Vagina (tissue), 2 donors: ENCODE measurements at places on chromosomes 7 and 10. TPM values are rescaled to one million over a fixed set of nuclear protein-coding genes. Genes with fewer than 3 reads are reported as not detected.

DNA sequence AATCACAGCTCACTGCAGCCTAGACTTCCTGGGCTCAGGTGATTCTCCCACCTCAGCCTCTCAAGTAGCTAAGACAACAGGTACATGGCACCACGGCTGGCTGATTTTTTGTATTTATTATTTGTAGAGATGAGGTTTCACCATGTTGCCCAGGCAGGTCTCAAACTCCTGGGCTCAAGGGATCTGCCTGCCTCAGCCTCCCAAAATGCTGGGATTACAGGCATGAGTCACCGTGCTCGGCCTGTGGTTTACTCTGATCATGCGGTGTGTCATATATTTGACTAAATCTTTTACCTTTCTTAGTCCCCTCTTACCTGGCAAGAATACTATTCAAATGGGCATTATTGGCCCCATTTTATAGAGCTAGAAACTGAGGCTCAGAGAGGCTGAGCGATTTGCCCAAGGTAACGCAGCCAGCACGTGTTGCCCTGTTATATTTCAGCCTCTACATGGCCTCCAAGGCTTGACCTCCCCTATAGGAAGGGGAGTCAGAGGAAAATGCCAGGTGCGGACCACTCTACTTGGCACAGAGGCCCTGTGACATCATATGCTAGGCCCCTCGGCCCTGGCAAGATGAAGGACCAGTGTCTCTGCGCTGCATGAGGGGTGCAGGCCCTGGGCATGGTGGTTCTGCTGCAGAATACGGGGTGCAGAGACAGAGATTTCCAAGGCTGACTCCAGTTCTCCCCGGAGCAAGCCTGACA is 8.2 kb downstream of the ZCCHC24 start:
- DNase-seq, result no peak

- DNase-seq, result no peak
Measured at GRCh38 chr10:58851606-58852005, 324.8 kb upstream of the PHYHIPL start.

DNA sequence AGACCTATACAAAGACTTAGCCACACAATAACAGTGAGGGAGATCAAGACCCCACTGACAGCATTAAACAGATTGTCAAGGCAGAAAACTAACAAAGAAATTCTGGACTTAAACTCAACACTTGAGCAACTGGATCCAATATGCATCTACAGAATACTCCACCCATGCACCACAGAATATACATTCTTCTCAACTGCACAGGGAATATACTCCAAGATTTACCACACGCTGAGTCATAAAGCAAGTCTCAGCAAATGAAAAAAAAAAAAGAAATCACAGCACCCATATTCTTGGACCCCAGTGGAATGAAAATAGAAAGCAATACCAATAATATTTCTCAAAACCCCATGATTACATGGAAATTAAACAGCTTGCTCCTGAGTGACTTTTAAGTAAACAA is 680.2 kb downstream of the PCDH15 start:
- no peak for DNase-seq

DNA sequence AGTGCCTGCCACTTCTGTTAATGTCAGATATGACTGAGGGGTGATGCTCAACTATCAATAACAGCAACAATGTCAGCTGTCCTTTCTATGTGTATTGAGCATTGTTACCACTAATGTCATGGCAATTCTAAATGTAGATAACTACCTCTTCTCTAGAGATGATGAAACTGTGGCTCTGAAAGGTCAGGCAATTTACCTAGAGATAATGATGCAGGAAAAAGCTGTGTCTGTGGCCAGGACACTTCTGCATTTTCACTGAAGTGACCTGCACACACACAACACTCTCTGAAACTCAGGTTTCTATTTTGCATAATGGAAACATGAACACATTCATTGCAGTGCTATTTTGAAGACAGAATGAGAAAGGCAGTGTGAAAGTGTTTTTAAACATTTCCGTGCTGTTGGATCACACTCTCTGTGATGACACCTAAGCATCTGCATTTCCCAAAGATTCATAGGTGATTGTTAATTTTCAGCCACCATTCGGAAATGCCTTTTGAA is 148.2 kb downstream of the KCND2 start:
- no peak for DNase-seq

NPTX2 gene
- 13.0 TPM for total RNA-seq

GRCh38 chr10:71388583-71389310 is 8.0 kb upstream of the CDH23 start:
- no peak for DNase-seq

- DNase-seq, result no peak
Measured at GRCh38 chr10:14186245-14186644, 144.5 kb downstream of the FRMD4A start.

OPALIN gene
- total RNA-seq, result not detected

DNA sequence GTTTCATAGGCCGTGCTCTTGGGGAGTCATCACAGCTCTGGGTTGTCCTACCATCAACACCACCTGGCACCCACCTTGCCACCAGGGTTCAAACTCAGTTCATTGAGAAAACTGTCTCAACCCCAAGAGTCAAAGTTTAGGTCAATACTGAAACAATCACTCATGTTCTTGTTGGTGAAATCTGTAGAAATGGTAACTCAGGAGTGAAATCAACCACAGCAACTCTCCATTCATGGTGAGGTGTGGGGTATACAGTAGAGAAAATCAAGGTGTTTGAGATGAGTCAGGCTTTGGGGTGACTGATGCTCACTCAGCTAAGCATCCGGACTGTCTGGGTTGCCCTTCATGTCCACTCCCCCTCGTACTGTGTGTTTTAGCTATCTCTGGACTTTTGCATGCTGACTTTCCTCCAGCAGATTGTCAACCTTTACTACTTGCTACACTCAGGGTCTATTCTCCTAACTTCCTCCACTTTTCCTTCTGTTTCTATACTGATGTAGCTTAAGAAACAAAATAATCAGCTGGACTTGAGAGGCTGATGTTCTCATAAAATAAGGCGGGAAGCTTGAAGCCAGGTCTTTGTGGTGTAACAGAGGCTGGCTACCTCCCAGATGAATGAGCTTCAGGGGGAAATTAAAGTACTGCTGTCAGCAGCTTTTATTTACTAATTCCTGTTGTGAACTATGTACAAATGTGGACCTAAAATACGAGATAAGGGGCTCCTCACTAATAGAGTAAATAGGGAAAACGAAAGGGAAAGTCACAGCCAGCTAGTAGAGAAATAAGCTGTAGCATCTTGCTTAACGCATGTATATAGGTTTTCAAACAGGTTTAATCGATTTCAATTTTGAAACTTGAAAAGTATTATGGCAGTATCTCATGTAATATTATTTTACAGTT is 173.6 kb upstream of the AKR1E2 start:
- DNase-seq, result no peak

C10orf105 gene
- total RNA-seq, result 0.49 TPM

NME8 gene
- total RNA-seq, result not detected

VSIR gene
- 96.5 TPM for total RNA-seq

DNA sequence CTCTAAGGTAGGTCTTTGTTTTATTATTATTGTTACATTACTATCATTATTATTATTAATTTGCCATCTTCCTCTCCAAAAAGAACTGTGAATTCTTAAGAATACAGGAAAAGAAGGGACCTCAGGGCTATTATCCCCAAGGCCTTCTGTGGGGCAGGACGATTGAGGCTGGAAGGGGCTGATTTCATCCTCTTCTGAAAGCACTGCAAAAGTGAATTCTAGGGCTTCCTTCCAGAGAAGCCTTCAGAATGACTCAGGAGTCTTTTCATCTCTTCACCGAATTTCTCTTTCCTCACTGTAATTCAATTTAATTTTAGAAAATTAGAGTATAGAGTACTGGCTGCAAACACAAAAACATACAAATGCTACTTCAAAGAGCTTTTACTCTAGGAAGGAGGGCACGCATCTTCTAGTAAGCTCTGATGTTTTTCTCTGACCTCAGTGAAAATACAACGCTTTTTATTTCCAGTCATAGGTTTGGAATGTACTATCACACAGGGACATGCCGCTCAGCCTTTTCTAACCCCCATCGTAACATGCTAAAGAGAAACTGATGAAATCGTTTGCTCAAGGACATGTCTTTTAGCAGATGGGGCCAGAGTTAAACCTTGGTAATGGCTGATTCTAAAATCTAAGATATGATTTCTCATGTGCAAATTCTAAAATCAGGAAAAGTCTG is 280.2 kb upstream of the PITRM1 start:
- DNase-seq, result no peak

DNA sequence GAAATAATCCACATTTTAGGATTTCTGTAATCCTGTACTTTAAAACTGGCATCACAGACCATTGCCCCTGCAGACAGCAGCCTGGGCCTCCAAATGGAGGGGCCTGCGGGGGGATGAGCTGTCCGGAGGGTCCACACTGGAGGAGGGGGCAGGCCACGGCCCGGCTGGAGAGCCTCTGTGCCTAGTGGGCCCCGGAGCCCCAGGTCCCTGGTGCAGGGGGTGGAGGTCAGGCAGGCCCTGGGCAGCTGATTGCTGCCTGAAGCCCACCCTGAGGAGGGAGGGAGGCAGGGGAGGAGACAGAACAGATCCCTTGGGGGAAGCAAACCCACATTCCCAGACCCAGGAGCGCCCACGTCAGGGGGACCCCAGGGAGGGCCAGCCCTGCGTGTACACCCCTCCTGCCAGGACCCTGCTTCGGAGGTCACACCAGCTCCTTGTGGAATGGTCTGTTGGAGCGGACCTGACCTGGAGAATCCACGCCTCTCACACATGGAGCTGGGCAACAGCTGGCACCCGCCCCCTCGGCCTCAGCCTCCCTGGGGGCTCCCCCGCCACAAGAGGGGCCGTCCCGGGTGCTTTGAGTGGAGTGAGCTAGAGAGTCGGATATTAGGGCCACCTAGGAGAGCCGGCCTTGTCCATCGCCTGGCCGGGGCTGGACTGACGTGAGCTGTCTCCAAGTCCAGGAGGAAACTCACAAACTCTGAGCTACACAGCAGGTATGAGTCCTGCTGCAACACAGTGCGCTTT is 12.2 kb upstream of the FAM20C start:
- no peak for DNase-seq

ADGRA1 gene
- total RNA-seq, result 0.49 TPM

- no peak for DNase-seq
Measured at GRCh38 chr10:3045471-3046209, 21.7 kb upstream of the PFKP start.

TACC2 gene
- total RNA-seq, result 76.4 TPM

DNA sequence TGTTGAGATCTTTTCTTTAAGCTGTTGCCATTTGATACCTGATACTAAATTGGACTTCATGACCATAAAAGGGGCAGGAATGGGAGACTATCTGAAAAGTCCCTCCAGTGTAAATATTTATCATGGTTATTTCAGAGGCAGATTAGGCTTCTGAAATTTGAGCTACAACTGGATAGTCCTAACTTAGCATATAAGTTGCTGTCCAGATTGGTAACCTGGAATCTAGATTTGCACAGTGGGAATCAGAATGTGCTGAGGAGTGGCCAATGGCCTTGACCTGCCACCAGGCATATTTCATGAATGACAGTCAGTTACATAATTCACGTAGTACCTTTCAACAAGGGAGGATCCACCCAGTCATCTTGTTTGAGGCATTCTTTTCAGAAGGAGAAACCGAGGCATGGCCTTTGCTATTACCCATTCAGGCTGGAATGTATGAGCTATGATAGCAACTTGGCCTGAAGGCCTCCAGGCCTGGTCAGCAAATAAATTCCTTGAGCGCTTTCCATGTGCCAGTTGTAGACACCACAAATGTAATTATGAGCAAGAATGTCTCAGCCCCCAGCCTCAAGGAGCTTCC is 80.0 kb downstream of the EEPD1 start:
- no peak for DNase-seq

USP6NL gene
- total RNA-seq, result 23.3 TPM

DNA sequence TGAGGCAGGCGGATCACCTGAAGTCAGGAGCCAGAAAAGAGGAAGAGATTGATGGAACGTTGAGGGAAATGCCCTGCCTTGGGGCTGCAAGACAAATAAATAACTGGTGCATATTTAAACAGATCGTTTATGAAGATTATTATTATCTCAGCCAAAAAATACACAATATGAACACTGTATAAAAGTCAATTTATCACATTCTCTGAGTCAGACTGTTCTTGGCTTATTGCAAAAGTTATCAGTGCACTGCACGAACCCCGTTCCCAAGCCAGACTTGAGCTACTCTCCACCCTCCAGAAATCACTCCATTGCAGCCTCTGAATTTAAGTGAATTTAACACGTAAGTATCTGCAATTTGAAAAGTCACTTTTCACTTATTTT is 1.6 kb downstream of the DNMBP start:
- no peak for DNase-seq
